ENCODE measurements at places on chromosomes 2 and 18. TPM values are rescaled to one million over a fixed set of nuclear protein-coding genes. Genes with fewer than 3 reads are reported as not detected.

GRCh38 chr2:223602972-223603371 is 811 bp upstream of the SCG2 start:
- no peak for DNase-seq

The PLGLB2 gene
- 6.2 TPM for total RNA-seq

DNA sequence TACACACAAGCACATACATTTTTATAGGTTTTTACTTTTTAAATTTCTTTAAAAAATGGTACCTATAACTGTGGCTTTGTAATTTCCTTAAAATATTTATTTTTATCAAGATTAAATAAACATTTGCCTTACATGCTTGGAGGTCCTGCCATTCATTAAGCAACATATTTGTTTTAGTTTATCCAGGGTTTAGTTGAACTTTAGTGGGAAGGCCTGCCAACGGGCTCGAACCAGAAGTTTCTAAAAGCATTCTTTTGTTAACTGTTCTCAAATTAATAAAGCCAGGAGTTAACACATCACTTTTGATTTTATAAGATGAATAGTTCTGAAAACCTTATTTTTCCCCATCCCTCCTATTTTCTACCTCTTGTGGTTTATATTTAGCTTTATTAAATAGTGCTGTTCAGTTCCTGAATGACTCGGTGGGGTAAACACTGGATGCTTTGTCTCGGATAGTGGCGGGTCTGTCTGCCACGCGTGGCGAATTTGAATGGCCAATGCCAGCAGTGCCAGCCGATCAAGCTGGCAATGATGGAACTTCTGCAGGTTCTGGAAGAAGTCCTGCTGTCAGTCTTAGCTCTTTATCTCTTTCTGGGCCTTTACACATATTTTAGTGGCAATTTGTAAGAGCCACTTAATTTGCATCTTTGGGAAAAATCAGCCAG is 32.2 kb downstream of the SH3YL1 start:
- no peak for DNase-seq

GRCh38 chr2:25380023-25380422 is 38.3 kb upstream of the DNMT3A start:
- no peak for DNase-seq

DNA sequence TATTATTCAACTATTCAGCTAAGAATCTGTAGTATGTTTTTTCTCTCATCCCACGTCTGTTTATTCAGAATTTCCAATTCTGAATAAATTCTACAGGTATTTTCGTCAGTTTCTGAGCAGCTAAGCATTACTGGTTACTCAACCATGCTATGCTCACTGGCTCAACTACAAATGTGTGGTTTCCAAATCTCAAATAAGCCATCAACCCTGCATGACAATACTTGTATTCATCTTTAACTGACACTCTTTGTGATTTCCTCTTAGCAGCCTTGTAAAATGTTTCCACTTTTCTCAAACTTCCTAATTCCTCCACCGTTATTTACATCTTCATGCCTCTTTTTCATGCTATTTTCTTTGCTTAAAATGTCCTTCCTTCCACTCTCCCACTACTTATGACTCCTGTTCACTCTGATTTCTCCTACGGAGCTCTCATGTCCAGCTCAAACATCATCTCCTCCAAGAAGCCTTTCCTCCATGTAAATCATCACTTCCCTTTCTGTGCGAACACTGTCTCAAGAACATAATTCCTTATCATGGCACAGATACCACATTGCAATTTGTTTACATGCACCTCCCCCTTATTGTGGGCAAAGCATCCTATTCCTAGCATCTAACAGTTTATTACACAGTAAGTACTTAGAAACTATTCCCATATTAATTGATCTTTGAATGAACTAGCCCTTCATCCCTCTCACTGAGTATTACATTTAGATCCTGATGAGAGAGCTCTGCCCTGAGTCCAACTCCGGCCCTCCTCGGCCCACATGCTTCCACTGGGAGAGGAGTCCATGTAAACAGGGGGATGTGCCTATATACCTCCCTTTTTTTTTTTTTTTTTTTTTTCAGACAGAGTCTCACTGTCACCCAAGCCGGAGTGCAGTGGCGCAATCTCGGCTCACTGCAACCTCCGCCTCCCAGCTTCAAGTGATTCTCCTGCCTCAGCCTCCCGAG is 10.5 kb downstream of the CCDC88A start:
- no peak for DNase-seq

DNA sequence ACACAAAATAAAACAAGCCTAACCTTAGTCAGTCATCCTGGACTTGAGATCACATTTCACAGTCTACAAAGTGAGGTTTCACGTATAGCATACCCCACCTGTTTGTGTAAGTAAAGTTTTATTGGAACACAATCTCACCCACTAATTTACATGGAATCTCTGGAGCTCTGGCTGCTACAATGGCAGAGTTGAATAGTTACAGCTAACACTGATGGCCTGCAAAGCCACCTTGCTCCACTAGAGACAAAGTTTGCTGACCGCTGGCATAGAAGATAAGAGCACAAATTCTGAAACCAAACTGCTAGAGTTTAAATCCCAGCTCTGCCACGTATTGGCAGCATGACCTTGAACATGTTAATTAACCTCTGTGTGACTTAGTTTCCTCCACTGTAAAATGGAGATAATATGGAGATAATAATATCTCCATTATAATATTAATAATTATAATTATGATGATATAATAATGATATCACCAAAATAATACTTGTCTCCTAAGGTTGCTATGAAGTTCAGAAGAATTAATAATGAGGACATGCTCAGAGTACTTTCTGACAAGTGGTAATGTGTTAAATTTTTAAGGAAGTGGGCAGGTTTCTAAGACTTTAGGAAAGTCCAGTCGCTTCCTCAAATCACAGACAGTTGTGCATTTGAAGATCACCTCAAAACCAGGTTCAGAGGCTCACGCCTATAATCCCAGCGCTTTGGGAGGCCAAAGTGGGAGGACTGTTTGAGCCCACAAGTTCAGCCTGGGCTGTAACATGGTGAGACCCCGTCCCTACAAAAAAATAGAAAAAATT is 204.6 kb downstream of the SH3RF3 start:
- no peak for DNase-seq

- DNase-seq, result peak; percentile 46
These were observed 22.3 kb upstream of the ATP5MC3 start for GRCh38 chr2:175203621-175204496.

GRCh38 chr2:240822280-240822847 is 2.3 kb upstream of the KIF1A start:
- no peak for DNase-seq

The PSD4 gene
- total RNA-seq, result 193 TPM

DNA sequence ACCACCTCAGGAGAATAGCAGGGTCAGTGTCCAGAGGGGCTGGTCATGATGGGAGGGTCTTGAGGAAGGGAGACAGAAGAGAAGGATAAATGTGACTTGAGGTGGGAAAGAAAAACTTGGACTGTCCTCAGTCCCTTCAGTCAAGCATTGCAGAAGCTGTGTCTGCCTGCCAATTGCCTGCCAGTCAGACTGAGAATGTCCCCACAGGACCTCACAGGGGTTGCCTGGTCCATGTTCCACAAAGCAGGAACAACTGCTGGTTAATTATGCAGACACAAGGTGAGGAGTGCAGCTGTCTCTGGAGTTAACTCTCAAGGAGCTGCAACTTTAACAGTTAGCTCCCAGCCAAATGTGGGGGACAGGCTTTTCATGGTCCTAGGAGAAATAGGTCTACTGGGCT is 75.7 kb downstream of the TRIM43 start:
- DNase-seq, result no peak

- no peak for DNase-seq
These were observed 8.4 kb upstream of the MCFD2 start for GRCh38 chr2:46924038-46924437.

The PIK3C3 gene
- total RNA-seq, result 70.7 TPM

The DAPL1 gene
- not detected for total RNA-seq

GRCh38 chr18:23228102-23229061 is 93.1 kb downstream of the CABLES1 start:
- peak; percentile 31 for DNase-seq

GRCh38 chr2:101109451-101110118 is 41.6 kb downstream of the TBC1D8 start:
- no peak for DNase-seq

Data from transverse colon (tissue), 4 donors.